ENCODE measurements at places on chromosomes 3 and 15.

- peak; percentile 13 for DNase-seq
Observed at GRCh38 chr3:171404376-171404967, 55.7 kb downstream of the TNIK start.

- DNase-seq = no peak
Observed at GRCh38 chr3:31219131-31219843, 313.4 kb upstream of the STT3B start.

DNA sequence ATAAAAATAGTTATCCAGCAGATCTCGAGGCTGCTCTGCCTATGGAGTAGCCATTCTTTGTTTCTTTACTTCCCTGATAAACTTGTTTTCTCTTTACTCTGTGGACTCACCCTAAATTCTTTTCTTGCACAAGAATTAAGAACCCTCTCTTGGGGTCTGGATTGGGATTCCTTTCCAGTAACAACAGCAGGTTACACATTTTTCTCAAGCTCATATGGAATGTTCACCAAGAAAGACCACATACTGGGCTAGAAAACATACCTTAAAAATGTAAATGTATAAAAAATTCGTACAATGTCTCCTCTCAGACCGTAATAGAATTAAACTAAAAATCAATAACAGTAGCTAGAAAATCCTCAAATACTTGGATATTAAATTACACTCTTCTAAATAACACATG, 299.2 kb downstream of the CNTN3 start:
- DNase-seq = no peak

- no peak for DNase-seq
Observed at GRCh38 chr15:69591905-69592508, 139.4 kb downstream of the RPLP1 start.

DNA sequence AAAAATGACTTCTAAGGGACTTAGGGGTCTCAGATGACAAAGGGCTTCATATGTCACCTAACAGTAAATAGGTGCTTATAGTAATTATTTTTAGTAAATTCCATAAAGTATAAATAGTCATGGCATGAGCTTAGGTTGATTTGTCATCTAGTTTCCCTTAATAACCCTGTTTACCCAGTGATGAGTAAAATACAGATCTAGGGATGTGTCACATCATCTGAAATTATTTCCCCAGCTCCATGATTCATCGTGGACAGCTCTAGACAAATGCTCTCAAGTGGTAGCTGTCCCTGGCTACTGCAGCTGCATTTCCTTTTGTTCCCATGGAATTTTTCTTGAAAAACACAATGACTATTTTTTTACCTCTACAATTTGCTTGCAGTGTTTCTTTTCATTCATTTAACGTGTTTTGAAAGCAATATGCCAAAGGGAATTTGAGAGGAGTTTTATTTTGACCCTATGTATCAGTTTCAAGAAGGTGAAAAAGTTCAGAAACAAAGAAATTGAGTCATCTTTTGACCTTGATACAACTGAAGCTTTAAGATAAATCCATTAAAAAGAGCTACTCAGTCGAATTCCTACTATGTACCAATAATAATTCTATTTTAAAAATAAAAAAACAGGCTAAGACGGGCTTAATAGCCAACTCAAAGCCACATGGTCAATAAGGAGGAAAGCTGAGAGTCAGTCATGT, 241.6 kb downstream of the KCNMB2 start:
- peak; percentile 38 for DNase-seq

DNA sequence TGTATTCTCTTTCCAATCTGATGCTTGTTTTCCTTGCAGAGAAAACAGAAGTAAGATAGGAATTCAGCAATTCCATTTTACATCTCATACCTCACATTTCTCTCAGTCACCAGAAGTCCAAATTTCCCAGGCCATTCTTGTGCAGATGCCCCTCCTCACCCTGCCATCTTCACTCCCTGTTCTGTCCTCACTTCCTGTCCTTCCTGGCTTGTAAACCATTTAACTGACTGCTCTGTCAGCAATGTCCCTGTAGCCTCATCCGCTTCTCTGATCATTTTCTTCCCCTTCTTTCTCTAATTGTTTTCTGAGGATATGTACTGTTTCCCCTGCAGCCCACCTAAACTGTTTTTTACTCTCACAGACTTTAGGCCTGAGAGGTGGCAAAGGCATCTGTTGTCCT, 40.3 kb downstream of the BLM start:
- no peak for DNase-seq

GRCh38 chr3:69462826-69463100, 76.9 kb upstream of the FRMD4B start:
- no peak for DNase-seq

DNA sequence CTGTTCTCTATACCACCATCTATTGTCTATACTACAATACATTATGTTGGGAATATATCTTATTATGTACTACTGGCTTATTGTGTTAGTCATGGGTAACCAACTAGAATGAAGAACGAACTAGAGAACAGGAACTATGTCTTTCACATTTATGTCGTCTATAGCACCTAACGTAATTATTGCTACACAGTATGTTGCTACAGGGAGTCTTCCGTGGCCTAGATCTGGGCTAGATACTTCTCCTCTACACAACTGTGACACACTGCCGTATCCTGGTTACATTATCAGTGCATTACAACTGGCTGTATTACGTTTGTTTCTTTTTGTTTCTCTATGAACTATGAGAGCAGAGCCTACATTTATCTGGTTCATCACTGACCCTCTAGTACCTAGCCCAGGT, 34.0 kb downstream of the SCG5 start:
- DNase-seq = no peak

- DNase-seq = no peak
Observed at GRCh38 chr3:168417016-168417415, 321.3 kb upstream of the GOLIM4 start.

GRCh38 chr15:92643849-92644815, 11.4 kb downstream of the FAM174B start:
- peak; percentile 42 for DNase-seq

DNA sequence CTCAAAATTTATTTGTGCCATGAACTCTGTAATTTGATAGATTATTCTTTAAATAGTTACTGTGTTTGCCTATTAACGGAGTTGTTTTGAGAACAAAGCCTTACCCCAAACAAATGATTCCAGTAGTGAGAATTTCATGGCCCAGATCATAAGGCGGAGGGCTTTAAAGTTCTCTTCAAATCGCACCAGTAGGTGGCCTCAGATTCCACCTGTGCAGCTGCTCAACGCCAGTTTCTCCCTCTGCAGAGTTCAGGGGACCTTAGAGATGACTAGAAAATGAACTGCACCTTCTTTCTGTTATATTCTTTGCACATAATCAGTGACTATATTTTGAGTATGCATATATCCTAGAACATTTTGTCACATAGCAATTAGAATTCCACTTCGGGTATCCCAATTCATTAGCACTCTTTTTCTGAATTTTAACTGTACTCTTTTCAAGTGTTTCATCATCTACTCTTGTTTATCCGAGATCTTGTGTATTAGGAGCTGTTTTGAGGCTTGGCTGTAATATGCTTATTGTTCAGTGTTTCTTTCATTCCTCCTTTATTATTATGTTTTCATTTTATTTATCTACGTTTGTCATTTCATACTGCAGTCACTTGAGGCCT, 232.6 kb upstream of the CHRM5 start:
- peak; percentile 45 for DNase-seq

DNA sequence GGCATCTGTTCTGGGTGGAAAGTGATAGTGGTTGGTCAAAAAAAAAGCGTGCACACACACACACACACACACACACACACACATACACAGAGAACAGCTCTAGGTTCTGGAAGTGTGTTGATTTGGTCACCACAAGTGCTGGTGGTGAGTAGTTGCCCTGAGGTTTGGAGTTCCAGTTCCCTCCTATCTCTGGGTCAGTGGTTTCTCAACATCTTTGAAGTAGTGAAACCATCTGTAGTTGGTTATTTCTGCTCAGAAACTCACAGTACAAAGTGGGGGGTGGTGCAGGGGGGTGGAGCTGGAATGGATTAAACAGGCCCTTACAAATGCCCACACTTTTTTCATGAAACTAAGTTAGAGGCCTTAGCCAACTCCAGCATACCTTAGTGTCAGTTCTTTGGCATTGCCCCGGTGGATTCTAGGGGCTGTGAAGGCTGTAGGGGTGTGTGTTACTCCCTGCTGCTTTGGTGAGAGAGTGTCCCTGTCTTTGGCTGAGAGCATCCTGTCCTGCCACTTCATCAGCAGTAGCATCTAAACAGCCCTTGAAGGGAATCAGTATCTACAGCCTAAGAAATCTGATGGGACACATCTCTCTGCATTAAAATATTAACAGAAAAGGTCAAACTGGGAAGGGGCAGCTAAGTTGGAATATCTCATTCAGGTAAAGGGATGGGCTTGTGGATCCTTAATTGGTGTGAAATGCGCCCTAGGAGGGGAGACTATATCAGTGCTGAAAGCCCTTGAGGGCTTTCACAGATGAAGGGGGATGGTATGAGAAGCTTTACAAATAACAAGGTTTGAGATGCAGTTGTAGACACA, 20.6 kb downstream of the SMAD3 start:
- DNase-seq = peak; percentile 91

- DNase-seq = no peak
Observed at GRCh38 chr3:196998966-196999760, 30.5 kb downstream of the MELTF start.

DNA sequence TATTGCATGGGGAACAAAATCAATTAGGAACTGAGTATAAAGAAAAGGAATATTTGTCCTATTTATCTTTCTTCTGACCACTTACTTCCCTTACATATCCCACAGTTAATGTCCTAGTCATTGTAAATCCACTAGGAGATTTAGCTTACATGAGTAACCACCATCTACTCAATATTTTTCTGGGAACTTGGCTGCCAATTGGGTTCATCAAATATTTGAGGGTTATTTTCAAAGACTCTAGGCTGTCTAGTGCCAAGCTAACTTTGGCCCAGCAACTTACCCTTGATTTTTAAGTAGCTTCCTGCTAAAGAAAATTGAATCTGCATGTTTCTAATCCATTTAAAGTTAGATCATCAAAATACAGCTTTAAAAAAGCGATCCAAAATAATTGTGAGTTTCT, 362.5 kb upstream of the EPHA3 start:
- DNase-seq = no peak

DNA sequence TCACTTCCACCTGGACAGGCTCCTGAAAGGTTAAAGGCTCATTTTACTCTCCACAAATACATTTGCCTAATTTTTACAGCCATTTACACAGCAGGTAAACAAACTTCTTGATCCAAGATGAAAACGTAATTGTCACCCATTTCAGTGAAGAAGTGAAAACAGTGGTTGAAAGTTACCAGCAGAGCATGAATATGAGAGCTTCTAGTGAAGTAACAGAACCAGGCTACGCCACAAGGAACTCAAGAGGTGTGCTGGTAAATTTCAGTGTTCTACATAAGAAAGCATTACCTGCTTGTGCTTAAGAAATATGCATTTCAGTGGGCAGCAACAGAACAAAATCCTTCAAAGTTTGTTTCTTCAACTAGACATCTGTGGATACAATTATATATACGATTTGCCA, 113.2 kb downstream of the MECOM start:
- DNase-seq = no peak

- DNase-seq = no peak
Observed at GRCh38 chr3:28012830-28013229, 228.6 kb upstream of the CMC1 start.

- DNase-seq = no peak
Observed at GRCh38 chr3:152419748-152420147, 151.0 kb downstream of the MBNL1 start.

- DNase-seq = no peak
Observed at GRCh38 chr3:165463531-165463930, 267.3 kb upstream of the SLITRK3 start.

- no peak for DNase-seq
Observed at GRCh38 chr15:58355382-58355971, 76.3 kb upstream of the LIPC start.

GRCh38 chr3:100120693-100121092, 6.4 kb upstream of the FILIP1L start:
- no peak for DNase-seq

DNA sequence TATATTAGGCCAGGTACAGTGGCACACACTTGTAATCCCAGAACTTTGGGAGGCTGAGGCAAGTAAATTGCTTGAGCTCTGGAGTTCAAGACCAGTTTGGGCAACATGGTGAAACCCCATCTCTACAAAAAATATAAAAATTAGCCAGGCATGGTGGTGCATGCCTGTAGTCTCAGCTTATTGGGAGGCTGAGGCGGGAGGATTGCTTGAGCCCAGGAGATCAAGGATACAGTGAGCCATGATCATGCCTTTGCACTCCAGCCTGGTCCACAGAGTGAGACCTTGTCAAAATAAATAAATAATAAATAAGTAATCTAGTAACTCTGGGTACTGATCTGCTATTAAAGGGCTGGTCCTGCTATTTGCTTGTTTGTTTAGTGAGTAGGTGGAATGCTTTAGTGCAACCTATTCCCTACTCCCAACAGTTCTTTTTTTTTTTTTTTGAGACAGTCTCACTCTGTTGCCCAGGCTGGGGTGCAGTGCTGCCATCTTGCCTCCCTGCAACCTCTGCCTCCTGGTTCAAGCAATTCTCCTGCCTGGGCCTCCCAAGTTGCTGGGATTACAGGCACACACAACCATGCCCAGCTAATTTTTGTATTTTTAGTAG, 9.1 kb upstream of the INO80 start:
- no peak for DNase-seq
